T-helper 22 cell (primary cell): ENCODE measurements at places on chromosomes 6 and 20.
A peak's percentile ranks its signal among the peaks of the same experiment; 100 is the strongest.

- DNase-seq, result peak; percentile 57
Observed at GRCh38 chr6:111759836-111760785, 113.1 kb downstream of the FYN start.

DNA sequence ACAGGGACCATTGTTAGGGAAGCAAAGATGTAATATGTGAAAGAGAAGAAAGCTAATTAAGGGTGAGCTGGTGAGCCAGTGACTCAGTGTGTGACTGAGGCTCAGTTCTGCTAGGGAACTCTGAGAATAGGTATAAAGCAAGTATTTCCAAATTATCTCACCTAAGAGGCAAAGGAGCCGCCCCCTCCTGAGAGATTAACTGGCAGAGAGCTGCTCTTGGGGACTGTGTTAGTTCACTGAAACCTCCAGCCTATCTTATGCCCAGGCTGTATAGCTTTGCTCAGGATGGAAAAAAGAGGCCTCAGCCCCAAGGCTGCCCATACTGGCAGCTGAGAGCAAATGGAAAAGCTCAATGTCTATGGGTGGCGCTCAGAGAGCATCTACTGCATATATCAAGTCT is 152.0 kb downstream of the PAK5 start:
- no peak for DNase-seq

DNA sequence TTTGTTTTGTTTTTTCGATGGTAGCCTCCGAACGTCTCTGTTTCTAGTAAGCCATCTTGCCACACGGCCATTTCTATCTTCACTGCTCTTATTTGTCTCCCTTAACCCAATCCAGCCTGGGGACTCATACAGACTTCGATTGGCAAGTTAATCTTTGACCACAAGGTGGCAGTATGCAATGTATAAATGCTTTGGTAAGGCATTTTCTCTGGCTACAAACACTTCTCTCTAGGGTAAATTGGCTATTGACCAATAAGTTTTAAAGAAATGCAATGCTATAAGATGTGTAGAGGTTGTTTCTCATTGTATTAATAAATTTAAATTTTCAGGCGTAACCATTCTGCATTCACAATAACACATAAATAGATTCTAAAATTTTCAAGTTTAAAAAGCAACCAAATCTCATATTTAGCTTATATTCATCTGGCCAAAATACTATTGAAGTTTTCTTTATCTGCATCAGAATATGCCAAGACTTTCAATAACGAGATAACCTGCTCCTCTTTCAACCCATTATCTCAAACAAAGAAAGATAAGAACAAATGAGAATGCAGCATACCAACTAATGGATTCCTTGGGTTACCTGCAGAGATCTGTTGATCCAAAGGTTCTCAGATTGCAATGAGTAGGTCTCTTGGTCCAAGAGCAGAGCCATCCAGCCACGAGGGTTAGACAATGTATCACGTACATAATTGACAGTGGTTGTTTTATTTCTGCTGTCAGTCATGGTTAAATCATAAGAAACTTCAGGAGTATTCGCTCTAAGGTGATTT is 231.9 kb downstream of the PKHD1 start:
- DNase-seq, result no peak

DNA sequence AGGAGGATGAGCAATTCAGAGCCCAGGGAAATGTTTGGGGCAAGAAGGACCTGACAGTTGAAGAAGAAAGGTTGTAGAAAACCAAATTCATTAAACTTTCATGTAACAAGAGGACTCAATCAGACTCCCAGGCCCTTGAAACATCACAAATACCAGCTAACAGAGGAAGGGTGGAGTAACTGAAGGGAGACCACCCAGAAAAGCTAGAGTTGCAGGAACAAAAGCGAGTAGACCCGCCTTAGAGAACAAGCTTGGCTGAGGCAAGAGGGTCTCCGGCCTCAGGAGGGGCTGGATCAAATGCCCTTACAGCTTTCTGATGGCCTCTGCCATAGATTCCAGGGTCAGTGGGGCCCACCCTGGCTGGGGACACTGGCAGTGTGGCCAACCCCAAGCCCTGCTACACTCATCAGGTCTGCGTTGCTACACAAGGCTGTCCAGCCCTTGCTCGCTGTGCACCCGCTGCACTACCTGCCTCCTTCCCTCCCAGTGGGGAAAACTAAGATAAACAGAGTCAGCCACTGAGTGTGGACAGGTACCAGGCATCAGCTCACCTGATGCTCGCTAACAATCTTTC is 110.0 kb downstream of the SLC23A2 start:
- DNase-seq, result no peak

- DNase-seq, result no peak
Observed at GRCh38 chr6:120804612-120805011, 529.7 kb downstream of the TBC1D32 start.

GRCh38 chr6:132084811-132085509 is 133.8 kb upstream of the CCN2 start:
- DNase-seq, result no peak

DNA sequence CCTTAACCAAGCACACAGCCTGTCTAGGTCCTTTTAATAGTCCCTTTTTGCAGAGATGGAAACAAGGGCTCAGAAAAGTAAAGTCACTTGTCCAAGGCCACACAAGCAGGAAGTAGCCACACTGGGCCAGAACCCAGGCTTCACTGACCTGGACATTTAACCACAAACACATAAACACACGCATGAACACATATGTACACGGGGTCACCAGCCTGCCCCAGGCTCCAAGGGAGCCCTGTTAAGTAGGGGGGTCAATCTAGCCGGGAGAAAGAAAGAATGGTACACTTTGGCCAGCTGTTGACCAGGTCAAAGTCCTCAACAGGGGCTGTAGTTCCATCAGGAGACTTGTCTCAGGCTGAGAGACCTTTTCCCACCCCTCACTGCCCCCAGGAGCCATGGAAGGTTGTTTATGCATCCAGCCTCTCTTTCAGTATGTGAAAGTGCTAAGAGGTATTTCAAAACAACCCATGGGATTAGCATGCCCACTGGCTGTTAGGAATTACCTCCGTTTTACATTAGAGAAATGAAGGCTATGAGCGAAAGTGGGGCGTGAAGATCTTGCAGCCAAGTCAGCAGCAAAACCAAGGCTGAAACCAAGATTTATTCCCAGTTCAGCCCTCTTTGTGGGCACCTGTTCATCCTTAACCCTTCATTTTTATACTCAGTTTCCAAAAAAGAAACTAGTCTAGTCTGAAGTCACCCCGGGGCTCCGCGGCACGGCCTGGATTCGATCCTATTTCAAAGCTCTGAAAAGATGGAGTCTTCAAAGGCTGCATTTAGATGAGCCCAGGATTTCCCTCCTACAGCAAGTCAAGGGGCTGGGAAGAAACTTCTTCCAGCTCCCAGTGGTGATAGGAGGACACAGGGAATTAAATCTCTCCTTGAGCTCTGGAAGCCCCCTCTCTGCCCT is 9.8 kb downstream of the SDC4 start:
- no peak for DNase-seq

DNA sequence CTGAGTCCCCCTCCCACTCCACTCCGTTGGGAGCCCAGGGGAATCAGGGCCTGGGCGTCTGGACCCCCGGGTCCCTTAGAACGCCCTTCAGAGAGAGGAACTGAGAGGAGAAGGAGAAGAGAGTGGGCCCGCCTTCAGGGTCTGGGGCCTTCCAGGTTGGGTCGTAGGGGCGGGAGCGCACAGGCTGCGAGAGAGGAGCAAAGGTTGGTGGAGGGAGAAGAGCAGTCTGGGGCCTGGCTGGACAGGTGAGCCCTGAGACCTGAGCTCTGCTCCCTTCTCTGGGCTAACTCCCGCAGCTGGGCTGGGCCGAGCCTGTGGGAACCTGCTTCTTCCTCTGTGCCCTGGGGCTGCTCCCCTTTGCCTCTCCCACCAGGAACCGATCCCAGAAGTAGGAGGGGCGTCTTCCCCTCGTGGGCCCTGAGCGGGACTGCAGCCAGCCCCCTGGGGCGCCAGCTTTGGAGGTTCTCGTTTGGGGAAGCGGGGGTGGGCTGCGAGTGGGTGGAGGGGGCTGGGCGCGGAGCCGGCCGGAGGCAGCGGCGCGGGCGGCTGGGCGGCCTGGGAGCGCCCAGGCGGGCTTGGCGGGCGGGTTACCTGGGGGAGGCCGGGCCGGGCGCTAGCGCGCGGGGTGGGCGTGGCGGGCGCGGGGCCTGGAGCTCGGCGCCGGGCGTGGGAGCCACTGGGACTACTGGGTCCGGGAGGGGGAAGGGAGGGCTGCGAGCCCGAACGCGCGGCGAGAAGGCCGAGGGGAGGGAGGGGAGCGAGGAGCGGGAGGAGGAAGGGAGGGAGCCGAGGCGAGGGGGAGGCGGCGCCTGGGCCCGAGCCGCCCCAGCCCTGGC is at the start of gene DDR1:
TSS of gene DDR1 (plus strand) at position 835 of the 836 bp plus-strand sequence. CDS start 4,211 bp downstream, outside the sequence.
- DNase-seq, result peak; percentile 26

- DNase-seq, result no peak
Observed at GRCh38 chr6:32177183-32177787, 920 bp upstream of the RNF5 start.

GRCh38 chr6:149756261-149756636 is 6.7 kb downstream of the PCMT1 start:
- no peak for DNase-seq

DNA sequence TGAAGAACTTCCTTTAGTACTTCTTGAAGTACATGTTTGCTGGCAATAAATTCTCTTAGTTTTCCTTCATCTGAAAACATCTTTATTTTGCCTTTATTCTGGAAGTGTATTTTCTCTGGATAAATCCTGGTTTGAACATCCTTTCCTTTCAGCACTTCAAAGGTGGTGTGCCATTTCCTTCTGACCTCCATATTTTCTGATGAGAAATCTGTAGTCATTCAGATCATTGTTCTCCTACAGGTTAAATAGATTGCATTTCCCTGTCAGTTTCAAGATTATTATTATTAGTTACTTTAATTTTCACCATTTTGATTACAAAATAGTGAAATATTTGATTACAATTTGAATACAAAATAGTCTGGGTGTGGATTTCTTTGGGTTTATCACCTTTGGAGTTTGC is 134.5 kb downstream of the CDH26 start:
- no peak for DNase-seq

DNA sequence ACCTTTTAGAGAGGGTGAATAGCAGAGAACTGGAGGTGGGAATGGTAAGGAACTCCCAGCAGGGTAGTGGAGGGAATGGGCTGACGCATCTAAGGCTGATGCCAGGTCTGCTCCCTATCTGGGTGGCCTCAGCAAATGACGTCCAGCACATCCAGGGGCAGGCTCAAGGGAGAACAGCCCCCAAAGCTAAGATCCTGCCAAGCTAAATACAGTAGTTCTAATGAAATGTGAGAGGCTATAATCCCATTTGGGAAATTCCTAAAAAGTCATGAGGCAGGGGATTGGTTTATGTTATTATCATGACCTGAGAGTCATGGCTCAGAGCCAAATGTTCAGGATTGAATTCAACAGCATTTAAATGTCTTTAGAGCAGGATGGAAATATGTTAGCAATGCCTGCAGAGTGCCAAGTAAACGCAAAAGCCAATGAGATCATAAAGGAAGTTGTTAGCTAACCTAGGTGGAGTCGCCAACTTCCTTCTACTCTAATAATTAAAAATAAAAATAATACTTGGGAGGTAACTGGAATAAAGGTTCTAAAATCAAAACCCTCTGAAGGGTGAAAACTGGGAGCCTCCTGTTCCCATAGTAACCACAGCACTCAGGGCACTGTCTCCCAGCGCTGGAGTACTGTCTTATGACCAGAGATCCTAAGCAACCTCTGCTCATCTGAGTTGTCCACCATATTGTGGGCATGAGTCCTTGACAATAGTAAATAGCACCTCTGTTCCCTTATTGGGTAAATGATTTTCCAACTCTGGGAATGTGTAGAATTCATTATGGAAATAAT is 34.8 kb downstream of the IYD start:
- DNase-seq, result no peak

DNA sequence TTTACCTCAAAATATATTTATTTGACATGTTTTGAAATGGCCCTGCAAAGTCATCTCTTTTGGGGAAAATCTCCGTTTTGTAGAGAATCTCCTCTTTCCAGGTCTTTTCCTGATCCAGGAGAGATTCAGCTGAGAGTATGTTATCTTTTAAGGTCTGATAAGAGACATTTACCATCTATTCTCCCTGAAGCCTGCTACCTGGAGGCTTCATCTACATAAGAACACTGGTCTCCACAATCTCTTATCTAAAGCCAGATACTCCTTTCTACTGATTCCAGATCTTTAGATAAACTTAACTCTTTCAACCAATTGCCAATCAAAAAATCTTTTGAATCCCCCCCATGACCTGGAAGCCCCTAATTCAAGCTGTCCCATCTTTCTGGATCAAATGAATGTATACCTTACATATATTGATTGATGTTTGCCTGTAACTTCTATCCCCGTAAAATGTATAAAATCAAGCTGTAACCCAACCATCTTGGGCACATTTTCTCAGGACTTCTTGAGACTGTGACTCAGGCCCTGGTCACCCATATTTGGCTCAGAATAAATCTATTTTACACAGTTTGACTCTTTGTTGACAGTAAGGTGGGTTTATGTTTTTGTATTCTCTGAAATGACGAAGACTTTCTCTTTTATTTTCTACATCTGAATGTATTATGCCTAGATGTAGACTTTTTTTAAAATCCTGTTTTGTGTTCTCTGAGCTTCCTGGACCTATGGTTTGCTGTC is 95.5 kb downstream of the ECT2L start:
- no peak for DNase-seq

DNA sequence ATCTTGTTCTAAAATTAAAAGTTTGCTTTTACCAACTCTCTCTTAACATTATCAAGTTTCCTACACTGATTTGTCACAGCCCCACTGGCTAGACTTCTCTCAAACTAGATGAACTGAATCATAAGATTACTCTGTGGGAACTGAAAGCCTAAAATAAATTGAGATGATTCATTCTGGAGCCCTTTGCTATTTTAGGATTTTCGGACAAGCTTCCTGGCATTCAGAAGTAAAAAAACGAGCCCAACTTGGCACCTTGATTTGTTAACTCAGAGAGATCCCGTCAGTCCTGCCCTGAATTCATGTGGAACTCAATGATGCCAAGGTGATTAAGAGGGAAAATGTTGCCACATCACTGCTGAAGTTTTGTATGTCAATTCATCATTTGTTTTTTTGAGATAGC is 122.0 kb upstream of the NRSN1 start:
- DNase-seq, result no peak

DNA sequence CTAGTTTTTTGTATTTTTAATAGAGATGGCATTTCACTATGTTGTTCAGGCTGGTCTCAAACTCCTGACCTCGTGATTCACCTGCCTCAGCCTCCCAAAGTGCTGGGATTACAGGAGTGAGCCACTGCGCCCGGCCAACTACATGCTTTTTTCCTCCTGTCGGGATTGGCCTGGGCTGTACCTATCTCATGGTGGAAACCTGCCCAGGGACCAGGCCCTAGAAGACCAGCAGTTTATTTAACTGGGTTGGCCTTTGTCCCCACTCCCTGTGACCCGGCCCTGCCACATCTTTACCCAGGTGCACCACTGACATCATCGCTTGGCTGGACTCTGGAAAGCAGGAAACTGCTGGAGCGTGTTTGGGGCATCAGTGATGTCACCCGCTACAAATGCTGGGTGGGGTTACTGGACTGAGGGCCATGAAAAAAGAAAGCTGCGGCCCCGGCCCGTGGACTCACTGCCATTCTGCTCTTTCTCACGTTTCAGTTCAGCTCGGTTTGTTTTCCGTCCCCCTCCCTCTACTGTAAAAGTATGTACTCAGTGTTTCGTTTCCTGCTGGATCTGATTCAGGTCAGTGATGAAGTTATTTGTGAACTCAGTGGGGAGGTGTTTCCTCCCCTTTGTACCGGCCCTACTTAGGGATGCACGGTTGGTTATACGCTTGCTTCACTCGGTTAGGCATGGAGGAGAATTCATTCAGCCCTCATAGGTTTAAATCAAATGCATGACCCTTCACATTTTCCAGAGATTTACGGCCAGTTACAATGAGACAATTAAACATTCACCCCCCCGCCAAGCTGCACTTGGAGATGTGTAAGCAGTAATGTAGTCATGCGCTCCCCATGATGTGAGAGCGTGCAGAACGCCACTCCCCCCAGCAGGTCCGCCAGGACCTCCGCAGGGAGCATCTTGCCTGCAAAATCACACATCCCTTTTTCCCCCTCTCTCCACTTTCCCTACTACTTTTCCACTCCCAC is 179.3 kb downstream of the MTHFD1L start:
- DNase-seq, result no peak
